Stimulated activated CD4-positive, alpha-beta T cell treated with anti-CD3 and anti-CD28 coated beads, Interleukin-1b, Interleukin-23, amount 100 ng/mL, for 24 hours (primary cell): ENCODE measurements at places on chromosomes 2 and 18.

DNA sequence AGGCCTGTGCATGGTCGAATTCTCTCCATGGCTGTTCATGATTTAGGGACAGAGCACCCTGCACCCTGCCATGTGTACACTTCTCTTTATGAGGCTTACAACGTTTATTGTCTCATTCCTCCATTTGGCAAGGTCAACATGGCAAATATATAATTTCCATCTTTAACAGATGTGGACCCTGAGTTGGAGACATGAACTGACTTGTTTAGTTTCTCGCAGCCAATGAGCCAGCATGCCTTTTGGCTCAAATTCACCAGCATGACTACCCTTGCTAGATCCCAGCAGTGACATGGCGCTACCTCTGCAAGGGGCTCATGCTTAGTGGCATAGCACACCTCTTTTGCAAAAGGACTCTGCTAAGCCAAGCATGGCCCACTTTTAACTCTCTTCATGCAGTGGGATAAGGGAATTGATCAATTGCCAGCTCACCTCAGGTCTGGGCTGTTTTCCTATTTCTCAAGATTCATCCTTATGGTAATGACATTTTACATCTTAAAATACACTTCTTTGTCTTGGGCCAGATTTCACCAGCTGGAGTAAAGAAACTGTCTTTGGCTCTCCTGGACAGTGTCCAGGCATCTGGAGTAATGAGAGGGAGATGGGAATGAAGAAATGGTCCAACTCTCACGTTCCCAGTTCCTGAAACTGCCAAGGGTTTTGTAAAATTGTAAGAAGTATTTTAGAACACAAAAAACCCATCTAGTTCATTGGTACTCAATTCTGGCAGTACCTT, 159.5 kb downstream of the SETBP1 start:
- DNase-seq, result no peak

- DNase-seq, result no peak
Measured at GRCh38 chr2:109347626-109348025, 218.6 kb downstream of the SH3RF3 start.

DNA sequence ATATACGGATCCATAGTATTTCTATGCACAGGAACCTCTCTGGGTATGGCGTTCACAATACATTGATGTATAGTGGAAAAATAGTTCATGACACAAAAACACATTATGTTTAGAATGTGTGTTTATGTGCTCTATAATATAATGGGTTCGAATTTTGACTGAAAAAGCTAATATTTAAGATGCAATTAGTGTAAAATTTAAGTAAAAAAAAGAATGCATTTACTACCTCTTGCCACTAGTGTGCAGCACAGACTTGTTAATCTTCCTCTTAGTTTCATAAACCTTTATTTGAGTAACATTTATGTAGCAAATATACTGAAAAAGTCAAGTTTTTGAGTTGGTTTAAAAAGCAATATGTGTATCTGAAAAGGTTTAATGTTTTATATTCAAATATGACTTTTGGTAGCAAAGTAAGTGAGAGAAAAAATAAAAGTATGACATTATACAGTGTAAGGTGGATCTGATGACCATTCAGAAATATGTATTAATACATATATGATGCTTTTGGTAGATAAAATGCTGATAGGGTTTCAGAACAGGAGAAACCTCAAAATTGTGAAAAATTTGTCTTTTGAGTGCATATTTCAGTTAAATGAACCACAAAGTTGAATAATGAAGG, 49.4 kb downstream of the CCDC102B start:
- DNase-seq, result no peak

- no peak for DNase-seq
Measured at GRCh38 chr2:14114275-14114674, 518.2 kb upstream of the LRATD1 start.
